Non-pigmented ciliary epithelial cell (primary cell): ENCODE measurements at places on chromosomes 3 and 15.

DNA sequence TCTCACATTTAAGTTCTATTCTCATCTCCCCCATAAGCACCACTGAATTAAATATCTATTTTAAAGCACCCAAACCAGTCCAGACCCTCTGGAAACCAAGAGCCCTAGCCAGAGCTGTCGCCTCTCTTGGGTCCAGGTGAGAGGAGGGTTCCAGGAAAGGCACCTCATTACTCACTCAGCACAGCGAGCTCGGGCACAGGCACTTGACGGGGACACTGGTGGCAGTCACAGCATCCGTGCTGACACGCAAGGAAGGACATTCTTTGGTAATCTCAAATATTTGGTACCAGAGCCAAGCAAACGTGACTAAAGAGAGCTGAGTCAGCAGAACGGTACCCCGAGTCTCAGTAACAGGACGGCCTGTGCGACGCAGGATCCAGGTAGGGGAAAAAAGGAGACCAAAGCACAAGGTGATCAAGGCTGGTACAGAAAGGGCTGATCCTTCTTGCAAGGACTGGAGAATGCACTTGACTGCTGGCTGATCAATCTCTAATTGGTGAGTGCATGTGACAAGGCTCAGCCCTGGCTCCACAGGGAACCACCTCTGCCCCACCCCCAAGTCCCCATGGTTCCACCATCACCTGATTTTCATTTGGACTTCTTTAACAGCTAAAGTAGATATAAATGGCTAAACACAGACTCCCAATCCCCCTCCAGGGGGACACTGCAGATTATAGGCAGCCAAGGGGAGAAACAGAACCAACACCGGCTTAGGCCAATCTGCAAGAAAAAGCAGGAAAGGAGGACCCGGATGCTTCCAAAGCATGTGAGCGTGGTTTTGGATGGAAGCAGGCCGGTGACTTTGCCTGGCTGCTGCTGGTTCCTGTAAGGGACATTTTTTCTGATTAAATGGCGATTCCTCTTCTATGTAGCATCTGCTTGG lies 61.4 kb downstream of the CHCHD6 start:
- no peak for DNase-seq

DNA sequence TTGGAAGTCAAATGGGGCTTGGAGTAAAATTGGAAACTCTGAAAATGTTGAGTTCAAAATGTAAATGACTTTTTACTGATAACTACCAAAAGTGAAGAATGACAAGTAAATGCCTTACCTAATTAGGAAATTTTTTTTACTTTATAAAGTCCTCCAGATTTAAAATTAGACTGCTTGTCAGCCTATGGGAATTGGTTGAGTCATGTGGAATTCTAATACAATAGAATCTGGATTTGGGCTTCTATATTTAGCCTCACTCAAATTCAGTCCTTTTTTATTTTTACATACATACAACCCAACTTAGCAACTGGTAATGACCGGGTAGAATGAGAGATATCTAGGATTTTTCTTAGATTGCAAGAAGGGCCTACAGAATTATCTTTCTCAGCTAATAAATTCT lies 158.9 kb upstream of the CADPS start:
- DNase-seq = no peak

DNA sequence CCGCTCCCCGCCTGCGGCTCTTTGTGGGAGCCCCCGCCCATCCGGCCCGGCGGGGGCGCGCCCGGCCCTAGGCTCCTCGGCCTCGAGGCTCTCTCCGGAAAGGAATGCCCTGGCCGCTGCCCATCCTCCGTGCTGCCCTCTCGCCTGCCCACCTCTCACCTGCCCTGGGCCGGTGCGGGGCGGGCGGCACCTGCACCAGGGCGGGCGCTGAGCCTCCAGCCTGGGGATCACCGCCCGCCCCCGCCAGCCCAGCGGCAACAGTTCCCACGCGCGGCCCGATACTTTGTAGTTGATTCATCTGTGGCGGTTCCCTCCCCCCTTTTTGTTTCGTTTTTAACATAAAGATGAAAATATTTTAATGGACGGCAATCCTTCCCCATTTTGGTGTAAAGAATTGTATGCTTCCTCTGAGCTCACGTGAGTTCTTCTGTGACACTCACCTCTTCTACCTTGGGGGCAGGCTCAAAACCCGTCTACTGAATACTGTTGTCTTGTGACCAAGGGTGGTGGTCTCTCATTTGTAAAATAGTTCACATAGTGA lies 1.9 kb downstream of the KLF13 start:
- no peak for DNase-seq

DNA sequence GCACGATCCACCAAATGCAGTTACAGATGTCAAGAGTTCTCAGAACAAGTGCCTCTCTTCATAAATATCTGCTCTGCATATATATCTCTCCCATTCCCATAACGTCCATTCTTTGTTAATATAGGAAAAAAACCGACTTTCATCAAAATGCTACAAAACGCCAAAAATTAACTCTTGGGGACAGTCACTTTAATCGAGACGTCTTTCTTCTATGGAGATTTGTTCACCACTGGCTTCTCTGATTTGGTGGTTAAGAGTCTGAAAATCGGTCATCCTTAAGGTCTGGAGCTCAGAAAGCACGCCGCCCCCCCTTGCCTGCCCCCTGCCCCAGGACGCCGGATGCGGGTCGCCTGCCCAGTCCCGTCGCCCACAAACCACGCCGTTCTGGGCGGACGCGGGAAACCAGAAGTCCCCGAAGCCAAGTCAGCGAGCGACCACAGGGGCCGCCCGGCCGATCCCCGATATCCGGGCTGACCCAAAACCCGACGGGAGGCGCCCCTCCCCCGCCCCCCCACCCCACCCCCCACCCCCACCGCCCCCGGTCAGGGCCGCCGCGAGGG lies 252.7 kb downstream of the TJP1 start:
- DNase-seq = no peak

DNA sequence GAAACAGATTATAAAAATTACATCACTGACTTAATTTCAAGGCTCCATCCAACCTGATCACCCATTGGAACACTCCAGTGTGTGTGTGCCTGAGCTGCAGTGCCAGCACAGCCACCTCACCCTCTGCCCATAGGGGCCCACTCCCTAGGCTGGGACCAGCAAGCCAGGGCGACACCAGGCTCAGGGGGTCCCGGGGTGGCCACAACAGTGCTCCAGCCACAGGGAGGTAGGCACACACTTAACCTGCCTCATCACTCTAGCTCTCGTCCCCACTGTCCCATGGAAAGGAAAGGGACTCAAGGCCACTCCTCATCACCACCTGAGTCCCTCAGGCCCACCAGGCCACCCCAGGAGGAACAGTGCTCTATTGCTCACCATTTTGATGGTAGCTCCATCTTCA lies 24.9 kb downstream of the ZXDC start:
- no peak for DNase-seq

DNA sequence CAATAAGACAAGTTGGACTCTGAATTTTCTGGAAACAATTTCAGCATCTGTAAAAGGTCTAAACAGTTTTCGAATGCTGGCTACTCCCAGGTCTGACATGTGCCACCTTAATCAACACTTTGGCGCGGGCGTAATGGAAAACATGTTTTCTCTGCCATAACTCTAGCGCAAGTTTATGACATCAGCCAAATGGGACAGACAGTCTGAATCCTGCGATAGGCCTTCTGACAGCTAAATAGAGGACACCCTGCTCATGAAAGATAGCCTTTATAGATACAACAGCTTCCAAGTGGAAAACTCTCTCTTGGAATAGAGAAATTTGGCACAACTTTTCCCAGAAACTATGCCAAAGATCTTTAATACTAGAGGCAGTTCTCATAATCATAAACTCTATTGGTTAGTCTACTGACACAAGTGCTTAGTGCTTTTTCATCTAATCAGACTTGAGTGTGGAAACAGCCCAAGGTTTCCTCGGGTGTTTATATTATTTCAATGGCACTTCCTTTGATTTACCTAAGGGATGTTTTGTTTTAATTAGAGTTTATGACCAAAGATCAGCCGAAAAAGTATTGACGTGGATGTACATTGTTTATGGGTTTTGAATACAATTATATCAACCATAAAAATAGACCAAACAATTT lies 120.1 kb upstream of the DPH6 start:
- no peak for DNase-seq

DNA sequence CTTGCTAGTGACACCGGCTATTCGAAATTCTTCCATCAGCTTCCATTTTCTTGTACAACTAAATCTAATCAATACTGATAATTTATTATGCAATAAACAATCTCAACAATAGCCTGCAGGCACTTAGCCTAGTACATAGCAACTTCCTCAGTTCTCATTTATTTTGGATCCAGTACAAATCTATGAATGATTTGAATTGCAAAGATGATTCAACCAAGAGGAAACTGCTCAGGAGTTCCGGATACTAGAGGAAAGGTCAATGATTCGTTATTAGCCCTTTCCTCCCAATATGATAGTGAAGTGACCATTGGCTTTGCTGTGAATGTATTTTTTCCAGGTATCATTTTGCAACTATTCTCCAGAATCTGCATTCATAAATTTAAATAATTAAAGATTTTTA lies 827.0 kb downstream of the CADM2 start:
- no peak for DNase-seq

DNA sequence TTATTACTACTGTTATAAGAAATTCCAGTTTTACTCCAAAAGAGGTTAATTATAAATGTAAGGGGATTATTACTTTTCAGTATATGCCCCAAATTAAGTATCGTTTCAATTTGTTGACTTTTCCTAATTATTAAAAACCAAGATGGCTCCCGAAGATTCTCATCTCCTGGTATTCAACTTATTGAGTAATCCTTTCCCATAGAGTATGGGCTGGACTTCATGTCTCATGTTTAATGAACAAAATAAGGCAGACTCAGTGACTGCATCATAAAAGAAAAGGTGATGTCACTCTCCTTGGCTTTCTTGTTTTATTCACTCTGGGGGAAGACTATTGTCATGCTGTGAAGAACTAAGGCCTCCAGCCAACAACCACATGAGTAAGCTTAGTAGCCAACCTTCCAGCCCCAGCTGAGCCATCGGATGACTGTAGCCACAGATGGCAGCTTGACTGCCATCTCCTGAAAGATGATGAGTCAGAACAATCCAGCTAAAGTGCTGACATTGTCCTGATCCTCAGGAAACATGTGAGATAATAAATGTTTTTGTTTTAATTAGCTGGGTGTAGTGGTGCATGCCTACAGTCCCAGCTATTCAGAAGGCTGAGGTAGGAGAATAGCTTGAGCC lies 17.3 kb downstream of the IGF2BP2 start:
- peak; percentile 93 for DNase-seq

DNA sequence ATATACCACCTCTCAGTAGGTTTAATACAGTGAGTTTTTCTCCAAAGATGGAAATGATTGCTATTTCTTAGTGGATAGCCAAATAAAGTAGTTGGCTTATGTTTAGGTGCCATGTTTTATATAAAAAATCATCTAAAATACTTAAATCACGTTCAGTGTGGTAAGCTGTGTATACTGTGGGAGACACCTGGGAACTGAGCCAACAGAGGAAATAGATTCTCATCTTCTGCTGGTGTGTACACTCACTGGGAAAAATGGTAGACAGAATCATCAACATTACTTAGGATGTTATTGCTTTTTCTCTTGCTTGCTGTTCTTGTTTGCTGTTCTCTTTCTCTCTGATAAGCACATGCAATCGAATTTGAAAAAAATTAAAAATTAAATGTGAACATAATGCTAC lies 112.6 kb upstream of the MB21D2 start:
- DNase-seq = no peak

DNA sequence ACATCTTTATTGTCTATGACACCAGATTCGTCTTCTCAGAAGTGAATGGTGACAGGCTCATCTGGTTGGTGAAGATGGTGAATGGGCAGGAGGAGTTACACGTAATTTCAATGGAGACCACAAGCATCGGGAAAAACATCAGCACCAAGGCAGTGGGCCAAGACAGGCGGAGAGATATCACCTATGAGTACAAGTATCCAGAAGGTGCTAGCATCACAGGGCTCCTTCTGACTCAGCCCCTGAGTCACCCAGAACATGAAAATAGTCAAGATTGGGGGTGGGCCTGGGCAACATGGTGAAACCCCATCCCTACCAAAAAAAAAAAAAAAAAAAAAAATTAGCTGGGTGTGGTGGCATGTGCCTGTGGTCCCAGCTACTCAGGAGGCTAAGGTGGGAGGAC lies 32.6 kb downstream of the TGM4 start:
- no peak for DNase-seq

DNA sequence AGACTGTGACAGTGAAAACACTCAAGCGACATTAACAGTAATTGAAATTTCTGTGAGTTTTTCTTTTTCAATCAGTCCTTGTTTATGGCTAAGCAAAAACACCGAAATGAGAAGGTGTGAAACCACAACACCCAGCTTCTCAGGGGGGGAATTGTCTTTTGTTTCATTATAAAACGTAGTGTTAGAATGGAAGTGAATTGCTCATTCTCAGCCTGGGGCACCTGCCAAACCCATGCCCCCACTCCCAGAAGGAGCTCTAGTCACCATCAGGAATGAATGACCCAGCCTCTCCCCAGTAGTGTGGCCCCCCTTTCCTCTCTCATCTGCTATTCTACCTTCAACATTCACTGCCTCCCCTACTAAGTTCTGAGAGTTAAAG lies 185.8 kb upstream of the CFAP20DC start:
- no peak for DNase-seq

DNA sequence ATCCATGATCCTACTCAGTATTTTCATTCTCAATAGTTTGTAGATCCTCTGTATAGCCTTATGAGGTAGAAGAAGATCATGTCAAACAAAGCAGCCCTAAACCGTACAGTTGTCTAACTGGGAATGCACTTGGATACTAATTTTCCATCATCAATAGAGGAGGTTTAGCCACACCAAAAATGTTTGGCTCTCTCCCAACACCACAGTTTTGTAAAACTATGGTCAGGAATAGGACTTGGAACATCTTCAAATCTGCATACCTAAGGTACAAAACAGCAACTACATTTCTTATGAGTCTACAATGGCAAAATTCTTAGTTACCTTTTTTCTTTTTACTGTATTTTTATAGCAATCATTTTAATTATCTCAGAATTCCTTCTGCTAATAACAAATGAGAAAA lies 1001.6 kb downstream of the ROBO2 start:
- DNase-seq = peak; percentile 10

- no peak for DNase-seq
These were observed 50.7 kb upstream of the ACAN start for GRCh38 chr15:88752501-88752900.

DNA sequence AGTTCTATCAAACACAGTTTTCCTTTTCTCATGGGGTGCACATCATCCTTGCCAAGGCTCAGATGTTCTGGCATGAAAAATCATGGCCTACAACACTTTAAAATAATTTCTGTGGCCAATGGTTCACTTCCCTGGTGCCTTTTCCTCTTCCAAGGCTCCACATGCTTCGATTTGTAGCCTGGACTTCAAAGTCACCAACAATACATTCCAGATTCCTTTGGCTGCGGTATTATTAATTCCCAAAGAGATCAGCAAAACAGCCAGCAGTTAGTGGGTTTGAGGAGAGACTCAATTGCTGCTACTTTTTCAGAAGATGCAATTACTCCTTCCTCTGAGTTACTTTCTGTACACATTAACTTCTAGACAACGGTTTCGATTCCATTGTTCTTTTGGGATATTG lies 80.3 kb upstream of the CCDC80 start:
- no peak for DNase-seq
